Fibroblast of gingiva (primary cell): ENCODE measurements at places on chromosomes 1 and 21.
A peak's percentile ranks its signal among the peaks of the same experiment; 100 is the strongest.

- no peak for DNase-seq
Observed at GRCh38 chr1:155120253-155120652, 7.4 kb upstream of the EFNA1 start.

DNA sequence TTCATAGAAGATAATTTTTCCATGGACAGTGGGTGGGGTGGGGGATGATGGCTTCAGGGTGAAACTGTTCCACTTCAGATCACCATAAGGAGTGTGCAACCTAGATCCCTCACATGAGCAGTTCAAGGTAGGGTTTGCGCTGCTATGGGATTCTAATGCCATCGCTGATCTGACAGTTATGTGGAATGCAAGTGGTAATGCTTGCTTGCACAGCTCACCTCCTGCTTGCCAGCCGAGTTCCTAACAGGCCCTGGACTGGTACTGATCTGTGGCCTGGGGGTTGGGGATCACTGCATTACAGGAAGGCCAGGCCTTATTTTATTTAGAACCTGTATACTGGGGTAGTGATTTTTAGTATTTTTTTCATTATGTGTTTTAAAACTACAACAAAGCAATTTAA is 22.0 kb downstream of the MAN1A2 start:
- no peak for DNase-seq

DNA sequence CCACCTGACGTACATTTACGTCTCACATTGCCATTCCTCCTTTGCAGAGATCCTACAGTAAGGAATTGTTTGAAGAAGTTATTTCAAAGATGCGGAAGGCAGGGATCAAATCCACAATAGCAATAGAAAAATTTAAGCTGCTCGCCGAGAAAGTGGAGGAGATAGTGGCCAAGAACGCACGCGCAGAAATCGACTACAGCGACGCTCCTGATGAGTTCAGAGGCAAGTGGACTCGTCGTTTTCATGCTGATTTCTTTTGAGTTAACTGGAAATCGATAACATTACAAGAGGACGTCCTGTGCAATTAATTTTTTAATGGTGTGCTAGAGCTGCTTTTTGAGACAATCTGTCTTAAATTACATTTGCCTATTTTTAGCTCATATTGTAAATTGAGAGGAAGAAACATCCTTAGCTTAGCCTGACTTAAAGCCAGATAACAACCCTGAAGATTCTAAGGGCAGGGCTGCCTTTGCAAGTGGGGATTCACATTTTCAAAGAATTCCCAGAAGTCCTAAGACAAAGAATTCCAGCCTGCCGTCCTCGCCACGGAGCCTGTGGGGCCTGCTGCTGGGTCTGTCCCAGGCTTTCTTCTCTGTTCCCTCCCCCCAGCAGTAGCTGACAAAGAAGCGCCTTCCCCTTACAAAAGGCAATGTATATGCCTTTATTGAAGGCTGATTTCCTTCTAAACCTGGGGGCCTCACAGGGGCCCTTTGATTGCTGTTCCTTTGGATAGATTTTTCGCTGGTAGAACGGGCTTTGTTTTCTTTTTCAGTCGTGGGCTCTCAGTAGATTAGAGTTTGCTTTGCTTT is 31.6 kb upstream of the KIF1B start:
- peak; percentile 26 for DNase-seq

- peak; percentile 31 for DNase-seq
Observed at GRCh38 chr1:167428395-167428794, 89.9 kb downstream of the CD247 start.

DNA sequence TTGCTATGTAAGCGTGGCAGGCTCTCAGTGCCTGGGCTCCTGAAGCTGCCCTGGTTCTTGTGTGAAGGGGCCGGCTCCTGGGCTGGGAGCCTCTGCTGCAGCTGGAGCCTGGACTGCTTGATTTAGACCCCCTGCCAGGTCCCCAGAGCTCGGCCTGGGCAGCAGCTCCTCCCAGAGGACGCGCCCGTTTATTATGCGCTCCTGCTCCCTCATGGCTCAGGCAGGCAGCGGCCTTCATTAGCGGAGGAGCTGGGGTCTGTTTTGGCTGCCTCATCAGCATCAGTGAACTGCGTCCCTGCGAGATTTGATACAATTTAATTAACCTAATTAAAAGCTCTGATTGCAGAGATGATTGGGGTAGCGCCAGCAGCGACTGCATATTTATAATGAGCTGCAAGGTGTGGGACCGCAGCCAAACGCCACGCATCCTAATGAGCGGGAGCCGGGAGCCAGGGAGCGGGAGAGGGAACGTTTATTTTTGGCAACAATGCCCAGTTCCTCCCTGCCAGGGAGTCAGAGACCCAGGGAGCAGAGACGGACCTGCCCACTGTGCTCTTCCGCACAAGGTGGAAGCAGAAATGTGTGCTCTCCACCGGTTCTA is 16.6 kb downstream of the UTP11 start:
- DNase-seq, result peak; percentile 38

DNA sequence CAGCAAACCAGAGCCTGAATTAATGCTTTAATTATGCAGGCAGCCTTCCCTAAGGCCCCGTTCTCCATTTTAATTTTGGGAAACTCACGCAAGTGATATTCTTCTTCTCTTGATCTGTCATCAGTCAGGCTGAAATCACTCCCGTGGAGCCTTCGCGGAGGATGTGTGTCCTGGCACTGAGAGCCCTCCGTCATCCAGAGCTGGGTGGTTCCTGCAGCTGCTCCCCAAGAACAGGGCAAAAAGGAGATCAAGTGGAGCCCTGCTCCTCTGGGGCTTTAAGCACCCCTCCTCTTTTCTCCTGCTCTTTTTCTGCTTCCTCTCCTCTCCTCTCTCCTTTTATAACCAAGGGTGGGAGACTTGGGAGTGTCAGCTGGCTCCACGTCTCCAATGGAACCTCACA is 133.2 kb upstream of the CACNA1E start:
- no peak for DNase-seq

DNA sequence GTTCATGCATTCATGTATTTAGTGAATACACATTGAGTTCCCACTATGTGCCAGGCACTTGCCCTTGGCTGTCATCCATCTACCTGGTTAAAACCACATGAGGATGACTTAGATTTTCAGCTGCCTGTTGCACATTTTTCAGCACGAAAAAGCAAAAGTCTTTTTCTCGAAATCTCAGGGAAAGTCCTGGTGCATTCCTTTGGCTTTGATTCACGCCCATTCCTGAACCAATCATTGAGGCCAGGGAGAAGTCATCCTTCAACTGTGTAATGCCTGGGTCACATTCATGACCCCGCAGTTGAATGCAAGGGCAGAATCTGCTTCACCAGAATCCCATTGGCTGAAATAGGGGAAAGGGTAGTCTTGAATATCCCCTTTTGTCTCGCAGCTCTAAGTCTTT is 84.4 kb downstream of the RNF220 start:
- no peak for DNase-seq

- DNase-seq, result no peak
Observed at GRCh38 chr1:24557711-24558131, 1.8 kb downstream of the NCMAP start.

DNA sequence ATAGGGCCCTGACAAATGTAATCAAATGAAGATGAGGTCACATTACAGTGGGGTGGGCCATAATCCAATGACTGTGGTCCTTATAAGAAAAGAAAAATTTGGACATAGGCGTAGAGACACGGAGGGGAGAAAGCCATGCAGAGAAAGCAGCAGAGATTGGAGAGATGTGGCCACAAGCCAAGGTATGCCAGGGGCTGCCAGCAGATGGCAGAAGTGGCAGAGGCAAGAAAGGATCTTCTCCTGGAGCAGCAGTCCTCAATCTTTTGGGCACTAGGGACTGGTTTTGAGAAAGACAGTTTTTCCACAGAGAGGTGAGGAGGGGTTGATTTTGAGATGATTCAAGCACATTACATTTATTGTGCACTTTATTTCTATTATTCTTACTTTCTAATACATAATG is 355.1 kb downstream of the NPHP4 start:
- no peak for DNase-seq

DNA sequence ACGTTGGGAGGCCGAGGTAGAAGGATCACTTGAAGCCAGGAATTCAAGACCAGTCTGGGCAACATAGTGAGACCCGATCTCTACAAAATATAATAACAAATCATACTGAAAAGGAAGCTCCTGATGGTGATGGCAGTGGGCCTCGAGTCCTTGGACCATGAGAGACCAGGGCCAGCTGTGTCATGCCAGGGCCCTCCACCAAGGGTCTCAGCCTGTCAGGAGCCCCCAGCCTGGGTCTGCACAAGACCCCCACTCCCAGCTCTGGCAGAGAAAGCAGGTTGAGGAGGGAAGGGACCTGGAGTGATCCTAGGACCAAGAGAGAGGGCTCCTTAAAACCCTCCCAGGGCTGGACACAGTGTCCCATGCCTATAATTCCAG is 6.7 kb upstream of the CTRC start:
- DNase-seq, result no peak

- DNase-seq, result no peak
Observed at GRCh38 chr1:186330758-186331157, 44.3 kb downstream of the TPR start.

DNA sequence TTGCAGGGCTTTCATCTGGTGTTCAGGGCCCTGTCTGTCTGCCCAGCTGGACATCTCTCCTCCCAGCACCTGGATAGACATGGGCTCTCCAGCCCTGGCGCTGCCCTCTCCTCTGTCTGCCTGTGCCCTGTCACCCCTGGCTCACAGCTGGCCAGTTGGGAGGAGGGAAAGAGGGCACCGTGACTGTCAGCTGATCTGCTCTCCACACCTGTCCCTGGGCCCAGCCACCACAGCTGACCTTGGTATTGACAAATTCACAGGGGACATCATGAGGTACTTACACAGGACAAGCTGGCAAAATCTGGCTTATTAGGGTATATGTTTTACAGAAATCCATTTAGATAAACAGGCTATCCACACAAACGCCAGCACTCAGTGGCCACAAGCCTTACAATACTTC is 8.3 kb downstream of the TNR start:
- DNase-seq, result no peak

DNA sequence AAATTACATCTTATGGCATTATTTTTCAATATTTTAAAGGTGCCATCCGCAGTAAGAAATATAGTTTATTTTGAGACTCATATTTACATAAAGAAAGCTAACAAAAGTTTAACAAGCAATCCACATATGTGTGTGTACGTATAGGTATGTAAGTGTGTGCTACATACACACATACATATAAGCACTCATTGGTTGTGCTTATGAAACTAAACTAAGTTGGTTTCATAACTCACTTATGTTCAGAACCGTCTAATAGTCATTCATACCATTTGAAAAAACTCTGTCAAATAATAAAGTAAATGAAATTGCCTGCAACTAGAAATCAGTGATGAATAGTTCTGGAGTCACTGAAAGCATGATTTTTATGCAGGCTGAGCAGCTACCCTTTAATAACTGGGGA is 14.1 kb downstream of the TATDN3 start:
- no peak for DNase-seq
